ENCODE measurements at places on chromosomes 7 and 10.

DNA sequence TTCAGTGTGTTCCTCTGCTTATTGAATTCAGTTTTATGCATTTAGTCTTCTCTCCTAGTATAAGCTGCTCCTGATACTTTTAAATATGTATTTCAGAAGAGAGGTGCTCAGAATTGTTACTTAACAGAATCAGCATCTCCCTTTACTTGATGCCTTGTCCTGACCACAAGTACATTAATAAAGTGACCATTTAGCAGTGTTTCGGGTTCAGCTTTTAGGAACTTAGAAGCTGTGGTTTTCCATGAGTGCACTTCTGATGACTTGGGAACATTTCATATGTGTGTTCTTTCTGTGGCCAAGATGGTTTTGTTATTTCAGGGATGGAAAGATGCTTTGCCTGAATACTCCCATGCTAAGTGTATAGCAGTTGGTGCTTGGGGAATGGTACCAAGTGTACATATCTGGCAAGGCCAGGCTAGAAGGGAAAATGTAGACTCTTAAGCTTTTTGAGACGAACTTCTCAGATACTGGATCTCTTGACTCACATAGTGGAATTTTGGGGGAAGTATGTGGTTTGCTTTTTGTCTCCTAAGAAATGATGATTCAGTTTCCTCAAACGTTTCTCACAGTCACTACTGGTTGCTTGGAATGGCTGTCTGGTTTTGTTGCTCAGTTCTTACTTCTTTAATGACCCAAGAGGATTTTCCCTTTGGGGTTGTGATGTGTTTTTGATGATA, 17.2 kb downstream of the SGPL1 start:
- no peak for DNase-seq

- no peak for DNase-seq
Measured at GRCh38 chr7:54898659-54899340, 120.0 kb upstream of the EGFR start.

GRCh38 chr10:44752451-44753441, 158.4 kb upstream of the TMEM72 start:
- no peak for DNase-seq

DNA sequence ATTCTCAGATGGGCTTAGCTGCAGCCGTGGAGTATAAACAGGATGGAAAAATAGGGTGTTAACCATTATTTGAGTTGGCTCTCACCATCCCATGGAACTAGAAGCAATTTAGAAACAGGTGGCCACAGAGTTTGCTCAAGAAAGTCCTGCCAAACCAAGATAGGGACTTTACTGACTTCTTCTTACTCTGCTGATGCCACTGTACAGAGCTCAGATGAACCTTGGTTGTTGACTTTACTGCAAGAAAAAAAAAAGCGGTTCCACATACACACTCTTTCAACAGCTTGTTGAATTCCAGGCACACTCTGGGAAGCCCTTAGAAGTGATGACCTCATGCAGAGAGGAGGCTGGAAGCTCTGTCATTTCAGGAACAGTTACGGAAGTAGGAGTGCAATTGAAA, 753.4 kb downstream of the NRG3 start:
- DNase-seq = no peak

- DNase-seq = no peak
Measured at GRCh38 chr7:105320896-105321295, 67.8 kb downstream of the SRPK2 start.

GRCh38 chr10:72034040-72034499, 54.3 kb downstream of the SPOCK2 start:
- no peak for DNase-seq

DNA sequence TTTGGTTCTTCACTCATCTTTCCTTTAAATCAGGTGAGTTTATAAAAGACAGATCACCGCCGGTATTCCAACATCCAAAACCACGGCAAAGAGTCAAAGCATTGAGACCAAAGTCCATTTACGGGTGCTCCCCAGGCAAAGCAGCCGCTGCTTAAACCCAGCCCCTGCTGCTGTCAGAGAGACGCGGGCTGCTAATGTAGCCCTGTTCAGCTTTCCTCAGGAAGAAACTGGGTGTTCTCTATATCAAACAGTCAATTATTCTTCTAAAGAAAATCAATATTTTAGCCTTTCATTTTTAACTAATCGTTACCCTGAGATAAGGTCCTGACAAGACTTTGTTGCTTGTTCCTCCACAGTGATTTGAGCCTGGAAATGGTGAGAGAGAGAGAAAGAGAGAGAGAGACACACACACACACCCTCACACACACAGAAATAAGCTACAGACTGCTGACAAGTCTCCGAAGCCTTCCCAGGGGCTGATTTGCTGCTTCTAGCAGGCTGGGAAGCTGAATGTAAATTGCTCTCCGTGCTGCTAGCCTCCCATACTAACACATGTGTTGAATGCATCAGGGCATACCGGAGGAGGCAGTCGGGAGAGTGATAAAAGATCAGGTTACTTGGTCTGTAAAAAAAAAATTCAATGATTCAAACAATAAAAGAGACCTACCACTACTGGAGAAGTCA, 183.0 kb upstream of the ANK3 start:
- DNase-seq = no peak

DNA sequence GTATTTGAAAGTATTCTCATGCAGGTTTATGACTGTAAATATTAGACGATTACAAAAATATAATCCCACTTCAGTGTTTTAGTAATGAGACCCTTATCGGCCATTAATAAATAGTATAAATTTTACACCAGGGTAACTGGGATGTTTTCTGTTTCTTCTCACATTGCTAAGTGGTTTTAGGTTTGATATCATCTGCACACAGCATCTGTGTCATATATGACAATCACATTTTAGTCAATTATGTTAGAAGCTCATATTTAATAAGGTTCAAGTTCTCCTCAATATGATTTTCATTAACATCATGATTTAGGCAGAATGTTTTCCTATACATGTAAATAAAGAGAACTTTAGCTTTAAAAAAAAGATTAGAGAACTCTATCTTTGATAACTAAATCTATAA, 66.8 kb downstream of the ATAD1 start:
- DNase-seq = no peak

All from stimulated activated CD8-positive, alpha-beta memory T cell treated with anti-CD3 and anti-CD28 coated beads, Interleukin-12 subunit alpha, Interleukin-12 subunit beta, amount 100 ng/mL, for 4 hours (primary cell).